ENCODE measurements at places on chromosomes 1 and 21.

DNA sequence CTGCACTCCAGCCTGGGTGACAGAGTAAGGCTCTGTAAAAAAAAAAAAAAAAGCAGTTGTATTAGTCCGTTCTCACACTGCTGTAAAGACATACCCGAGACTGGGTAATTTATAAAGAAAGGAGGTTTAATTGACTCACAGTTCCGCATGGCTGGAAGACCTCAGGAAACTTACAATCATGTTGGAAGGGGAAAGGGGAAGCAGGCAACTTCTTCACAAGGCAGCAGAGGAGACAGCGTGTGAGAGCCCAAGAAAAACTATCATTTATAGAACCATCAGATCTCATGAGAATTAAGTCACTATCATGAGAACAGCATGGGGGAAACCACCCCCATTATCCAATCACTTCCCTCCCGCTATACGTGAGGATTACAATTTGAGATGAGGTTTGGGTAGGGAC is 151.7 kb upstream of the NR5A2 start:
- no peak for DNase-seq

DNA sequence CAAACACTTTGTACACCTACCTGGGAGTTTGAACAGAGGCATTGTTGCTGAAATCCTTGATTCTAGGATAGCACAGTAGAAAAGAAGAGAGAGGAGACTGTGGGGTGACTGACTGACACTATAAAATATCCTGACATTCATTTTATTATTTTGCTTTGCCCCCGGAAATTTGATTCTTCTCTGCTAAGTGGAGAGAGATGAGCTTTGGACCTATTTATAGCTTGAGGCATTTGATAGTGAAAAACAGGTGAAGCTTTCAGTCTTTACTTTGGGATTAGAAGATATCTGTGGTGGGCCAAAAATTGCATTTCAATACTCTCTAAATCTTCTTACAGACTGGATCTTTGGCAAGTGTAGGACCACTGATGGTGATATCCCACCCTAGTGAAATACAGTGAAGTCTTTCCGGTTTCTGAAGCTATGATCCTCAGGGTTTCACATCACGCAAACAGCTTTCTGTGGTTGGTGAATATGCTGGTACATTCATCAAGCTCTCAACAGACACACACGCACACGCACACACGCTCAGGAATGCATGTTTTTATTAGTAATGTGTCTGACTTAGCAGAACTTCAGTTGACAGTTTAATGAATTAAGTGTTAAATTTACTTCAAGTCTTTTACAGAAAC is at the start of gene AMPD1:
AMPD1 (minus strand) TSS at position 117 of the 629 bp plus-strand sequence; CDS start at position 42, 75 bp downstream.
- no peak for DNase-seq

GRCh38 chr1:66380452-66381212 is 153.3 kb upstream of the SGIP1 start:
- no peak for DNase-seq

DNA sequence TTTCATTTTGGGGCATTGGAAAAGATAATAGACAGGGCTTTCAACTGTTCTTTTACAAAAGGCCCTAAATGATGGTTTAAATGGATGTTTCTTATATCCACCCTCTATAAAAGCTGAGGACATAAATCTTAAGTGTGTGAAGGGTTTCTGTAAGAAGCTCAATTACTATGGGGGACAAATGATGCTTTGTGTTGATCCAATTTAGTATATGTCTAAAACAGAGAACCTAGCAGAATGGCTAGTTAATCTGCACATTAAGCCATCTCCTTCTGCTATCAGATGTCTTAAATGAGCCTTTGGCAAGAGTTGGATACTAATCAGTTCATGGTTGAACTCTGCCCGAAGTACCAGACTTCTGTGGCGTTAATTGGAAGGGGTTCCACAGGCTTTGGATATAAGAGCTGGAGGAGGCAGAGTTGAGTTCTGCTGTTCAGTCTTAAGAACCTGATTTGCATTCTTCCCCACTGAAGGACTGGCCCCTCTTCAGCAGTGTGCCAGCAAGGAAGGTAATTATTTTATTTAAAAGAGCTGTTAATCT is 43.1 kb downstream of the PTGFRN start:
- DNase-seq: no peak

GRCh38 chr1:70528590-70529333 is 117.7 kb downstream of the CTH start:
- DNase-seq: no peak

- no peak for DNase-seq
These were observed 23.9 kb upstream of the TMEM52 start for GRCh38 chr1:1942753-1943656.

- no peak for DNase-seq
These were observed 156.5 kb downstream of the PDE4B start for GRCh38 chr1:65949230-65949626.

DNA sequence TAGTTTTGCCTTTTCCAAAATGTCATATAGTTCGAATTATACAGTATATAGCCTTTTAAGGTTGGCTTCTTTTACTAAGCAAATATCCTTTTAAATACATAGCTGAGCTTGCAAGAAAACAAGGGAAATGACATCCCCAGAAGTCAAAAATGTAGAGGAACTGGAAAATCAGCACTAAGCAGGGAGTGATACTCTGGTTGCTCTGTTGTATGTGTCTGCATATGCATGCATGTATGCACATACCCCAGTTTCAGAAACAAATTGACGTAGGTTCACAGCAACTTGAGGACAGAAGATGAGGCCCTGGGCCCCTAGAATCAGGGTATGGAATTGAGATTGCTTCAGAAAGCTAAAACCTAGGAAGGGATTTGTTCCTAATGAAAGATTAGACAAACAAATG is 75.1 kb upstream of the GNG4 start:
- no peak for DNase-seq

- DNase-seq: no peak
These were observed 93.0 kb upstream of the PBX1 start for GRCh38 chr1:164466001-164466421.

- no peak for DNase-seq
These were observed 85.6 kb downstream of the NKAIN1 start for GRCh38 chr1:31154000-31154631.

GRCh38 chr1:218479436-218480115 is 134.4 kb downstream of the TGFB2 start:
- no peak for DNase-seq

- no peak for DNase-seq
These were observed 18.8 kb upstream of the ZNF281 start for GRCh38 chr1:200428482-200429205.

GRCh38 chr1:28208818-28209441 is 23.9 kb downstream of the DNAJC8 start:
- peak; percentile 23 for DNase-seq

DNA sequence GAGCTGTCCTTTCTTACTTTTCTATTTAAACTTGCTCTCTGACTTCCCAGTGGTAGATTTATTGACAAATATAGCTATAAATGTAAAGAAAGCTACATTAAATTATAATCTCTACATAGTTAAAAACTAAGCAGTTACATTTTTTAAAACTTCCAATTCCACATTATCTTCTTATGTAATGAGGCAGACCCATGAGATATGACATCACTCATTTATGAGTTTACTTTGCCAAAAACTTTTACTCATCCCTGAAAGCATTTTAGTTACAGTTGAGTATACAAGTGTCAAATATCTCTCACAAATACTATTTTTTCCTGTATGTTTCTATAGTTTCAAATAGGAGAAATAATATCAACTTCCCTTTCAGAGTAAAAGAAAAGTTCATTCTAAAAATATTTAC is 3.8 kb downstream of the NMNAT2 start:
- DNase-seq: no peak

DNA sequence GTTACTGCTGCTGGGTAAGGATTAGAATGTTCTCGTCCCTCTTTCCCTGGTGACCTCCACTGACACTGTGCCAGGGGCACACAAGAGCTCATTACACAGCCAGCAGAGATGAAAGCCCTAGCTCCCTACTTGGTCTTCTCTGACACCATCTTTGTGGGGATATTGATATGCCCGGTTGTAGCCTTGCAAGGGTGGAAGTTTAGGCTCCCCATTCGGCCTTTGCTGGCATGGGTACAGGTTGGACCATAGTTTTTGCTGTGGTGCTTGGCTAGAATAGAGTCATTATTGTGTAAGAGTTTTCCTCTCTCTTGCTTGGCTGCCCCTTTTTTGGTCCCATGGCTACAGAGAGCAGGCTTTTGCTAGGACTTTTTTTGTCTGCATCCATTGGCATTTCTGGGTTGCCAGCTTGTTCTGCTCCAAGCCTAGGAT is 12.3 kb downstream of the RAB4A start:
- DNase-seq: no peak

- no peak for DNase-seq
These were observed 617.5 kb downstream of the KIF26B start for GRCh38 chr1:245772325-245772724.
